ENCODE measurements at places on chromosomes 6 and 20.
A peak's percentile ranks its signal among the peaks of the same experiment; 100 is the strongest.

DNA sequence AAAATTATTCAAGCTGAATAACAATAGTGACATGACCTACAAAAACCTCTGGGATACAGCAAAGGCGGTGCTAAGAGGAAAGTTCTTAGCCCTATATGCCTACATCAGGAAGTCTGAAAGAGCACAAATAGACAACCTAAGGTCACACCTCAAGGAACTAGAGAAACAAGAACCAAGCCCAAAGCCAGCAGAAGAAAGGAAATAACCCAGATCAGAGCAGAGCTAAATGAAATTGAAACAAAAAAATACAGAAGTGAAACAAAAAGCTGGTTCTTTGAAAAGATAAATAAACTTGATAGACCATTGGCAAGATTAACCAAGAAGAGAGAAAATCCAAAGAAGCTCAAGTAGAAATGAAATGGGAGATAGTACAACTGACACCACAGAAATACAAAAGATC, 47.6 kb upstream of the NOTCH4 start:
- no peak for DNase-seq

- DNase-seq: peak; percentile 20
Measured at GRCh38 chr20:41152108-41152757, 14.9 kb downstream of the PLCG1 start.

DNA sequence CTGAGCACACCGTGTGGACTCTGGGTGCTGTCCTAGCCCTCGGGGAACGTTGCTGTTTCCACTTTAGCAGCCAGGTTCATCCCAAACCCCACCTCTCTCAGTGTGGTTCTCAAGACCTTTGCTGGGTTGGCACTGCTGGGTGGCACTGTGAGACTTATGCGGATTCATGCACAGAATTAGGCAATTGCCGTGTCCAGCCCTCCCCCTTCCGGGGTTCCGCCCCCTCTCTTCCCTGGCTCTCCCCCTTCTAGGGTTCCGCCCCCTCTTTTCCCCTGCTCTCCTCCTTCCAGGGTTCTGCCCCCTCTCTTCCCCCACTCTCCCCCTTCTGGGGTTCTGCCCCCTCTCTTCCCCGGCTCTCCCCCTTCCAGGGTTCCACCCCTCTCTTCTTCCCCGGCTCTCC, 39.8 kb upstream of the SLCO4A1 start:
- no peak for DNase-seq

GRCh38 chr6:155943635-155944034, 488.0 kb upstream of the NOX3 start:
- DNase-seq: peak; percentile 26

- no peak for DNase-seq
Measured at GRCh38 chr20:49635166-49635565, 67.2 kb upstream of the PTGIS start.

DNA sequence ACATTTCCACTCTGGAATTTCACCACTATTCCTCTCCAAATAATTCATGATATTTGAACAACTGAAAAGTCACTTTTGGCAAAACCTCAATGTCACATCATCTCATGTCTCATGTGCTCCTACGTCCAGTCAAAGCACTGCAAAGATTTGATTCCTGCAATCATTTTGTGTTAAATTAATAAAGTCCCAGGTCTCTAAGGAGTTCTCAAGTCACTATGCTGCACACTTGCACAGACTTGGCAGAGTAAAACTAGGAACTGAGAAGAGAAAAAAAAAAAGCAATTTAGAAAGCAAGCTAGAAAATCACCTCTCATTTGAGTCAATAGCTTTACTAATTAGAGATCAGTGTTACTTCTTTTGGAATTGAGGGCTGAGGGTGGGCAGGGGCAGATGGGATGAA, 11.2 kb downstream of the TBX18 start:
- DNase-seq: no peak

DNA sequence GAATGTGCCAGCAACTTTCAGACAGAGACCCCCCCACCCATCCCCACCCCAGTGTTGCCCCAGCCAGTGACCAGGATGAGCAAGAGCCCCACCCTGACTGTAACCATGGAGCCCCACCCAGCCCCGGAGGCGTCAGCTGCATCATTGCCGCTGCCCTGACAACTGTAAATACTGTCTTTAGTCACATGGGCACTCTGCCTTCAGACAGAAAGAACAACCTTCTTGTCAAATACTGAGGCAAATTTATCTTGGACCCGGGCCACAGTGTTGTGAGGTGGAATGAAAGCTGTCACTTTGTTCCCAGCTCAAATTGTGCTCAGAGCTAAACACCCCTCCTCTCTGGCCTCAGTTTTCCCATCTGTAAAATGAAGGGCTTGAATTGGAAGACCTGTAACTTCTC, 23.7 kb downstream of the MOCS3 start:
- peak; percentile 71 for DNase-seq

GRCh38 chr20:58150772-58151171, 77.7 kb downstream of the ANKRD60 start:
- no peak for DNase-seq

DNA sequence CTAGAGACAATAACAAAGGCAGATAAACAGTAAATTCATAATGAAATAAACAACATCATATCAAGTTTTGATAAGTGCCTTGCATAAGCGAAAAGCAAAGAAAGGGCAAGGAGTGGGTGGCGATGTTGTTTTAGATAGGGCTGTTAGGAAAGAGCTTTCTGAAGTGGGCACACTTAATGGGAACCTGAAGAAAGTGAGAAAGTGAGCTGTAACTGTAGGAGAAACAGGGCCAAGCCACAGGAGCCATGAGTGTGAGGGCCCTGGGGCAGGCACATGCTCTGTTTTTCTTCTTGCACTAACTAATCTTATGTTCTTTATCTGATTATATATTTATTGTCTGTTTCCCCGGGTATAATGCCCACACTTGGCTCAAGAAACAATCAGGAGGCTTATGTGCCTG, 193.4 kb upstream of the SUPT3H start:
- DNase-seq: no peak

- no peak for DNase-seq
Measured at GRCh38 chr6:10426781-10427279, 12.0 kb upstream of the TFAP2A start.

- DNase-seq: no peak
Measured at GRCh38 chr20:45097485-45098102, 3.3 kb downstream of the KCNS1 start.

DNA sequence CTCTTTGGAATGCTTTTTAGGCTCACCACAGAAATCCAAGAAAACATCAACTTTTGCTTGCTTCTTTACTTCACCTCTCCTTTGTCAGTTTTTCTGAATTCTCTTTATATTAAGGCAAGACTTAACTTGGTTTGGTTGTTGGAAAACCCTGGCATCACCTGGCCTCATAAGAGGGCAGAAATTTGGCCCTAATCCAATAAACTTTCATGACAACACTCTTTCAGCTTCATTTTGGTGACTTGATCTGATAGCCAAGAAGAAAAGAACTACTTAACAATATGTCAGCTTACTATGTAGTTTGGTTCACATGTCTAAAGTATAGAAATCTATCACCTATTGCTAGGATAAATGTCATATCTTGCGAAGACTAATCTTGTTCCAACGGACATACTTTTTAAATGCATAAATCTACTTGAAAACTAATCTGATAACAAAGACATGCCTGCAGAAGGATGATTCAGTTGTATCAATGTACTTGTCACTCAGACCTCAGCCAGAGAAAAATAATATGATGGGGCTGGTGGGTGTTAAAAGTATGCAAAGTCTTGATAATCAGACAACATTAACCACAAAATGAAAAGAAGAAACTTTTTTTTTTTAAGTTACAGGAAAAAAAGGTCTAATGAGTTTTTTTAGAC, 19.3 kb upstream of the HBS1L start:
- DNase-seq: no peak

DNA sequence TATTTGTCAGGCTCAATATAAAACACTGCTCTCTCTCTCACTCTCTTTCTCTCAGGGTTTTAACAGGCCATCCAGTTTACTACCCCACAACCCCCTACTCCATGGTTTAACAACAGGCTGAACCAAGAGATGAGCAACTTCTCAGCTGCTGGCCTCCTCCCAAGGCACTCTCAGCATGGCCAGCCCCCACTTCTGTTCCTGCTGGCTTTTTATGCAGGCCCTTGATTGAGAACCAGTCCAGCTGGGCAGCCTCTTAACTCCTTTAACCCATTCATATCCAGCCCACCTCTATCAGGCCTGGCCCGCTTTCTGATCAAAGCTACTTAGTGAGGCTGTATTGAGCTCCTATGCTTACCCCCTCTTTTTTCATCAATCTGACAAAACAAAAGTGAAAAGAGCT, 346.8 kb upstream of the POU3F2 start:
- no peak for DNase-seq

- DNase-seq: peak; percentile 51
Measured at GRCh38 chr6:104613416-104614001, 246.2 kb downstream of the HACE1 start.

Data from EH (cell line).